ENCODE measurements at places on chromosomes 12 and 14.

GRCh38 chr12:62834406-62834805 lies 100.5 kb downstream of the PPM1H start:
- DNase-seq, result no peak

- no peak for DNase-seq
These were observed 118.5 kb upstream of the NPAS3 start for GRCh38 chr14:32820181-32820580.

DNA sequence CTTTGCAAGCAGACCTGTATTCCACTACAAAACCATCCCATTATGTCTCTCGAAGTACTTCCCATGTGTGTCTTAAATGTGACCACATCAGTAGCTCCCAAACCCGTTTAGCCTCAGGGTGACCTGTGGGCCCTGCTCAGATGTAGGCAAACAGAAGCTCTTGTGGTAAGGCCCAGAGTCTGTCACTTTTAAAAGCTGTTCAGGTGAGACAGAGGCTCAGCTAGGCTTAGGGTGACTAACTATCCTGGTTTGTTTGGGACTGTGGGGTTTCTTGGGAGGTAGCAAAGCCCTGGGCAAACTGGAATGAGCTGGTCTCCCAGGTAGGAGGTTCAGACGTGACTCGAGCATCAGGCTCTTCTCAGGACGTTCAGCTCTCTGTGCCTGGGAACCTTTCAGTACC lies 64.5 kb upstream of the VASH1 start:
- no peak for DNase-seq

GRCh38 chr12:109714913-109715244 lies 1.3 kb downstream of the FAM222A start:
- no peak for DNase-seq

- no peak for DNase-seq
These were observed 492.9 kb downstream of the VRK1 start for GRCh38 chr14:97290065-97290464.

DNA sequence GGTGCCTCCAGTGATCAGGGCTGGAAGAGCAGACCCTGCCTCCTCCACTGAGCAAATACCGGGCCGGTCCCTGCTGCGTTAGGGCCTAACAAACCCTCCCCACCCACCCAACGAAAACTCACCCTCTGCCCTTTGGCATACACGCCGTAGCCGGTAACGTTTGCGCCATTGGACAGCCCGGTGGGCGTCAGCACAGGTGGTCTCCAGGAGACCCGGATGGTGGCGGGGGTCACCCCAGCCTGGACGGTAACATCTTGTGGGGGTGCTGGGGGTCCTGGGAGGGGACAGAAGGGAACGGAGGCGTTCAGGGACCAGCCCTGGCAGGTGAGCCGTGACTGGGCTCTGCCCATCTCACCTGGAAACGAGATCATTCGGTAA lies 100.5 kb downstream of the PIWIL1 start:
- DNase-seq, result no peak

DNA sequence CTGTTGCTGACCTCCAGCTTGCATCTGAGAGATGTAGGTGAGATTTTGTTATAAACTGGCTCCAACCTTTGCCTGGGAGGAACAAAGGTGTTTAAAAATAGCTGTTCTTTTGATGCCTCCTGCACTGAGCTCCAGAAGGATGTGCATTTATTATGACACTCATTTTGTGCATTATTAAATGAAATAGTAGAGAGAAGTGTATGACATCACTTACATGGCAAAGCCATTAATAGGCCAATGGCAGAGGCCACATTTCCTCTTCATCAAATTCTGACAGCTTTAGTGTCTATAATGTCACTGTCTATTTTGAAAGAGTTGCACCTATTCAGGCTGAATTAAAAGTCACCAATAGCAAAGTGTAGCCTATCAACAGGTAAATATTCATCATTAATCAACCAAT lies 564.6 kb downstream of the FLRT2 start:
- no peak for DNase-seq

DNA sequence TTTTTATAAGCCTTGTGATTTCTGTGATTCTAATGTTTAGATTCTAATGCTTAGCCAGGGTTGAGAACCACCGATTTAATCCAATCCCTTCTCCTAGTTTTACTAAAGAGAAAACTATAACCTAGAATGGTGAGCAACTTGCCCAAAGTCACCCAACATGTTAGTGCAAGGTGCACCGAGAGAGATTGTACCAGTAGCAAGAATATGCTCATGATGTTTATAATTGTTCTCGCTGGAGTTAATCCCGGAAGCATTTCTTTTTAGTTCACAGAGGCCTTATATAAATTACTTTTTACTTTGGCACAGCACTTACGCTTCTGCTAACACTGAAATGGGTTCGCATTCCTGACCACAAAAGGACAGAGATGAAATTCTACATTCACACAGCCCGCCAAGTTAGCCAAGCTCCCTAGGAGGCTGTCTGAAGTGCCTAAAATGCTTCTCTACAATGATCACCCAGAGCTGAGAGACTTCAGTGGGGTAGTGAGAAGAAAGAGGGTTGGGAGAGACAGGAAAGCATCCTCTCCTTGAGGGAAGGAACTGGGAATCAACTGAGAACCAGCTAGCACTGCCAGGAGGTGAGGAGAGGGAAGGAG lies 579 bp upstream of the BLOC1S1 start:
- no peak for DNase-seq

DNA sequence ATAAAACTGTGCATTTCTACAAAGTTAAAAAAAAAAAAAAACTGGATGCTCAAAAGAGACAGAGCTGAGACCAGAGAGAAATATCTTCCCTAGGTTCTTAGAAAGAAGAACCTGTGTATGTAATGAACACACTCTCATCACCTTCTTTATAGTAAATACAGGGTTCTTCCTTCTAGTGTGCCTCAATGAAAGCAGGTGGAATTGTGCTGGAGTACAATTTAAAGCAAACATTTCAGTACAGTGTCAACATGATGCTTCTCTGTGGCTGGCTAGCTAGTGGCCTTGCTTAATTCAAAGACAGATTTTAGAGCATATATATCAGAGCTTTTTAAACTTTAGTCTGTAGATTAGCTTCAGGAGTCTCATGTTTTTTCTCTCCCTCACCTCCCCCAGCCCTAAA lies 249.8 kb upstream of the ARHGAP5 start:
- DNase-seq, result no peak

- DNase-seq, result no peak
These were observed 313.5 kb upstream of the RGS6 start for GRCh38 chr14:71618716-71619115.

- DNase-seq, result no peak
These were observed 181.5 kb downstream of the CCER1 start for GRCh38 chr12:90773491-90773890.

- no peak for DNase-seq
These were observed 1.3 kb upstream of the MAP3K9 start for GRCh38 chr14:70810621-70811020.

- DNase-seq, result peak; percentile 23
These were observed 823 bp downstream of the ATG2B start for GRCh38 chr14:96362071-96362964.

DNA sequence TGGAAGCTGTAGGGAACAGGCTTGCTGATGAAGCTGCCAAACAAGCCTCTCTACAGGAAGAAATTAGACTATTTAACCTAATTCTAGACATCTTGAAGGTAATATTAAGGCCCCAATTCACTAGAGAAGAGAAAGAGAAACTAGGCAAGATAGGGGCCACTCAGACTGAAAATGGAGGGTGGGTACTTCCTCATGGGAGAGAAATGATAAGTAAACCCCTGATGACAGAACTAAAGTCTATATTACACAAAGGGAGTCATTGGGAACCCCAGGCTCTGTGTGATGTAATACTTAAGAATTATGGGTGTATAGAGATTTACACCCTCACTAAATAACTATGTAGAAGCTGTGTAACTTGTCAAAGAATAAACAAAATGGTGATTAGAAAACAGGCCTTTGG lies 64.3 kb downstream of the APOBEC1 start:
- DNase-seq, result no peak

DNA sequence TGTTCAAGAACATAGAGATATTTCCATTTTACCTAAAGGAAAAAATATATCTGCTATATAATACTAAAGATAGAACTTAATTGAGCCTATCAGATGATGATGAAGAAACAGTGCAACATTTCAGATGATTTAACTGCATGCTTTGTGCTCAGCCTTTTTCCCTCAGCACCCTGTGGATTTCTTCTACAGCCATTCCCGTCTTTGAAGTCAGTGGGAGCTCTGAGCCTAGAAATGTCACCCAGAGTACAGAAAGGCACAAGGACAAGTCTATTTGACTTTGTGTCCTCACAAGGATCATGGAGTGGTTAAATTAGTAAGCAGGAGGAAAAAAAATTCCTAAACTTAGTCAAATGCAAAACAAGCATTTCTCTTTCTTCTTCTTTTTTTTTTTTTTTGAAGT lies 994.0 kb upstream of the FLRT2 start:
- no peak for DNase-seq

- DNase-seq, result no peak
These were observed 23.9 kb downstream of the KRT76 start for GRCh38 chr12:52753283-52753682.

DNA sequence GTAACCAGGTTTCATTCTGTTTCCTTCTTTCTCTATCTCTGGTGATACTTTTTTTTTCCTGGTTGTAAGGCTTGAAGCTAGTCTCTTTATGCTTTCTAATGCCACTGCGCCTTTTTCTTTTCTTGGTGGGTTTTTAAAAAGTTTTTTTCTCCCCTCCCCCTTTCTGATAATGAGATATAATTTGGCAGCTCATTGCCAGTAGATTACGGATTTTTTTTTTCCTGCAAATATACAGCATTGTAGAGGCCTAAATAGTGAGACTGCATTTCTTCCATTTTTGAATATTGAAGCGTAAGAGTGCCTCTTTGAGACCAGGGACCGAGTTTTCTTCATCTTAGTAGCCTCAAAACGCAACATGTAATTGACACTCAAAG lies 1.1 kb downstream of the PAPOLA start:
- DNase-seq, result no peak

DNA sequence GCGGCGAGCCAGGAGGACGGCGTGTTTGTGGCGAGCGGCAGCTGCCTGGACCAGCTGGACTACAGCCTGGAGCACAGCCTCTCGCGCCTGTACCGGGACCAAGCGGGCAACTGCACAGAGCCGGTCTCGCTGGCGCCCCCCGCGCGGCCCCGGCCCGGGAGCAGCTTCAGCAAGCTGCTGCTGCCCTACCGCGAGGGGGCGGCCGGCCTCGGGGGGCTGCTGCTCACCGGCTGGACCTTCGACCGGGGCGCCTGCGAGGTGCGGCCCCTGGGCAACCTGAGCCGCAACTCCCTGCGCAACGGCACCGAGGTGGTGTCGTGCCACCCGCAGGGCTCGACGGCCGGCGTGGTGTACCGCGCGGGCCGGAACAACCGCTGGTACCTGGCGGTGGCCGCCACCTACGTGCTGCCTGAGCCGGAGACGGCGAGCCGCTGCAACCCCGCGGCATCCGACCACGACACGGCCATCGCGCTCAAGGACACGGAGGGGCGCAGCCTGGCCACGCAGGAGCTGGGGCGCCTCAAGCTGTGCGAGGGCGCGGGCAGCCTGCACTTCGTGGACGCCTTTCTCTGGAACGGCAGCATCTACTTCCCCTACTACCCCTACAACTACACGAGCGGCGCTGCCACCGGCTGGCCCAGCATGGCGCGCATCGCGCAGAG lies 873 bp downstream of the PLXNC1 start:
- no peak for DNase-seq
